ENCODE measurements at places on chromosomes 6 and 20.
A peak's percentile ranks its signal among the peaks of the same experiment; 100 is the strongest.

DNA sequence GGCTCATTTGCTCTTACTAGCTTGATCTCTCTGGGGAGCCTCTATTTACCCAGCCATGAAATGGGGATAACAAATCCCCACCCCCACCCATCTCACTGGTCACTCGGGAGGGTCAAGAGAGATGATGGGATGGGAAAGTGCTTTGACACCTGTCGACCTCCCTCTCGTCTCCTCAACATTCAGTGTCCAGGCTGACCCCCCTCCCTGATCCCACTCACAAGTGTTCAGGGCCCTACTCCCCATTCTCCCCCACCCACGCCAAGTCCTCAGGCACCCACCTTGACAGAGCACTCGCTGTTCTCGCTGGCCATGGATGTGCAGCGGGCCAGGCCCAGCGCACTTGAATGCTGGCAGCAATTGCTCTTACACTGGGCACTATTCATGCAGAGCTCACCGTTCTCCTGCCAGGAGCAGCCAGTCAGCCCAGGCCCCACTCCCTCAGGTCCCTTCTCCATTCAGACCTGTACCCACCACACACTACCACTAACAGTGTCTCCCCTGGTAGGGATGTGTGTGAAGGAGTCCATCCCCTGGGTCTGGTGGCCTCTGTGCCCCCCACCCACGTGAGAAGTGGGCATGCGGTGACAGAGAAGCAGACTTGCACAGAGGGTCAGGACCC lies 1.6 kb downstream of the CLPS start:
- DNase-seq: no peak

- no peak for DNase-seq
Measured at GRCh38 chr20:31840906-31841816, 4.2 kb downstream of the FOXS1 start.

GRCh38 chr20:4813863-4814695 lies 92.4 kb downstream of the PRND start:
- no peak for DNase-seq

DNA sequence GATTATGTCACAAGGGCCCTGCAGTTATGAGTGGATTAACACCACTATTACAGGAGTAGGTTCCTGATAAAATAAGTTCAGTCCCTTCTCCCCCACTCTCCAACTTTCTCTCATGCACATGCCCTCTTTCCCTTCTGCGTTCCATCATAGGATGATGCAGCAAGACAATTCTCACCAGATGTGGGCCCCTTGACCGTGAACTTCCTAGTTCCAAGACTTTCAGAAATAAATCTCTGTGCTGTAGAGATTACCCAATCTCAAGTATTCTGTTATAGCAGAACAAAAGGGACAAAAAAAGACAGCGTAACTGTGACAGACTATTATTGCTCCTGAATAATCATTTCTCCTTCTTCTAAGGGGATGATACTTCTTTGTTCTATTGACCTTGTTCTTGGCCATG lies 33.8 kb upstream of the TMEM244 start:
- no peak for DNase-seq

DNA sequence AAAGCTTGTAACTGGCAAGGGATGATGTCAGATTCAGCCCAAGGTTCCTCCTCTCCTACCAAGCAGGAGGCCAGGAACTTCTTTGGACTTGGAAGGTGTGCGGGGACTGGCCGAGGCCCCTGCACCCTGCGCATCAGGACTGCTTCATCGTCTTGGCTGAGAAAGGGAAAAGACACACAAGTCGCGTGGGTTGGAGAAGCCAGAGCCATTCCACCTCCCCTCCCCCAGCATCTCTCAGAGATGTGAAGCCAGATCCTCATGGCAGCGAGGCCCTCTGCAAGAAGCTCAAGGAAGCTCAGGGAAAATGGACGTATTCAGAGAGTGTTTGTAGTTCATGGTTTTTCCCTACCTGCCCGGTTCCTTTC lies 14.4 kb downstream of the TNFAIP3 start:
- DNase-seq: no peak

GRCh38 chr20:58374027-58374850 lies 14.8 kb upstream of the VAPB start:
- DNase-seq: no peak

GRCh38 chr6:53648184-53648943 lies 17.2 kb downstream of the KLHL31 start:
- no peak for DNase-seq

DNA sequence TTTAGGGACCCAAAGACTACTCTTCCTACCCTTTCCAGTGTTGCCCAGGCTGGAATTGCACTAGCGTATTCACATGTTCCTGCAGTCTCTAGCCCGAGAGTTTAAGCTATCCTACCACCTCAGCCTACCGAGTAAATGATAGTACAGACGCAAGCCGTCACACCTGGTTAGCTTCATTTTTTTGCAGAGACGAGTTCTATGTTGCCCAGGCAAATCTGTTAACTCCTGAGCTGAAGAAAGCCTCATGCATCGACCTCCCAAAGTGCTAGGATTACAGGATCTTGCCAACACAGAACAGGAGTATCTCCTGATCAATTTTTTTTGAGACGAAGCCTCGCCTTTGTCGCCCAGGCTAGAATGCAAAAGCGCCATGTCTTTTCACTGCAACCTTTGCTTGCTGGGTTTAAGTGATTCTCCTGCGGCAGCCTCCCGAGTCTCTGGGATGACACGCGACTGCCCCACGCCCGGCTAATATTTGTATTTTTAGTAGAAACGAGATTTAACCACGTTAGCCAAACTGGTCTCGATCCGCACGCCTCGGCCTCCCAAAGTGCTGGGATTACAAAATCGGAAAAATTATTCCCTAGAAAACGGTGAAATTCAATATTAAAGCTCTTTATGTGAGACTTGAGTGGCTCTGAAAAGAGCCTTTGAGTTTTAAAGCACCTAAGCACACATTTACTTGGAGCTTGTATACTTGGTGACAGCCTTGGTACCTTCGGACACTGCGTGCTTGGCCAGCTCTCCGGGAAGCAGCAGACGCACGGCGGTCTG lies 128.5 kb downstream of the HFE start:
- no peak for DNase-seq

- DNase-seq: no peak
Measured at GRCh38 chr6:95847061-95847460, 168.7 kb upstream of the FUT9 start.

- DNase-seq: no peak
Measured at GRCh38 chr20:32040142-32040953, 11.7 kb upstream of the HCK start.

- no peak for DNase-seq
Measured at GRCh38 chr6:167993831-167994230, 3.6 kb upstream of the KIF25 start.

- DNase-seq: no peak
Measured at GRCh38 chr20:24096864-24097450, 108.4 kb upstream of the GGTLC1 start.

DNA sequence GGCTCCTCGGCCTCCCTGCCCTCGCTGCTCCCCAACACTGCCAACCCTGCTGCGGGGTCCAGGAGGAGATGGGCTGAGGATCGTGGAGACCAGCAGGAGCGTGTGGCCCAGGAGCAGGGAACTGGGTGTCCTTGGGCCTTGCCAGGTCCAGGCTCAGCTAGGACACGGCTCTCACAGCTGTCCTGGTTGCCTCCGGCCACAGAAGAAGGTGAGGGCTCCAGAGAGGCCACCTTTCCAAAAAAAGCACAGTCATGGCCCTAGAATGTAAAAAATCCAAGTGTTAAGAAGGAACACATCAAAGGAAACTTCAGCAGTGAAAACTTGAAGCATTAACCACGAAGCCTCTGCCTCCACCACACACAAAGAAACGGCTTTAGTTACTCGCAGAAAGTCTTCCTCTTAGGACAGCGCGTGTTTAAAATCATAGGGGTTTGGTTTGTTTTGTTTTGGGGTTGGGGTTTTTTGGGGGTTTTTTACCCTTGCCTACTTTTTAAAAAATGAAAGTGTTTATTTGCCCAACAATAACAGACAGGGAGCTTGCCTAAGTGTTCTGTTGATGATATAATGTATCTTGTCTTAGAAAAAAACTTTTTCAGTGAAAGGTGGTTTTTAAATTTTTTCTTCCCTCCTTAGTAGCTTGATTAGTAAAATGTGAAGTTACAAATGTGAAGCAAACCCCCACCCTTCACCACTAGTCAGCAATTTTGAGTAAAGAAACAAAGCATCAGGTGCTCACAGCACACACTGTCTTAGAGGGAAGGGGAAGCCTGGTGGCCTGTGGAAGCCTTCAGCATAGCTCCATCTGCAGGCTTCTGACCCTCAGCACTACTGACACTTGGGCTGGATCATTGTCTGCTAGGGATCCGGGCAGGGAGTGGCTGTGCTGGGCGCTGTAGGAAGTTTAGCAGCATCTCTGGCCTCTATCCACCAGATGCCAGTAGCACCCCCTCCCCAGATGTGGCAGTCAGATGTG lies 60.0 kb downstream of the PTPN1 start:
- DNase-seq: no peak

DNA sequence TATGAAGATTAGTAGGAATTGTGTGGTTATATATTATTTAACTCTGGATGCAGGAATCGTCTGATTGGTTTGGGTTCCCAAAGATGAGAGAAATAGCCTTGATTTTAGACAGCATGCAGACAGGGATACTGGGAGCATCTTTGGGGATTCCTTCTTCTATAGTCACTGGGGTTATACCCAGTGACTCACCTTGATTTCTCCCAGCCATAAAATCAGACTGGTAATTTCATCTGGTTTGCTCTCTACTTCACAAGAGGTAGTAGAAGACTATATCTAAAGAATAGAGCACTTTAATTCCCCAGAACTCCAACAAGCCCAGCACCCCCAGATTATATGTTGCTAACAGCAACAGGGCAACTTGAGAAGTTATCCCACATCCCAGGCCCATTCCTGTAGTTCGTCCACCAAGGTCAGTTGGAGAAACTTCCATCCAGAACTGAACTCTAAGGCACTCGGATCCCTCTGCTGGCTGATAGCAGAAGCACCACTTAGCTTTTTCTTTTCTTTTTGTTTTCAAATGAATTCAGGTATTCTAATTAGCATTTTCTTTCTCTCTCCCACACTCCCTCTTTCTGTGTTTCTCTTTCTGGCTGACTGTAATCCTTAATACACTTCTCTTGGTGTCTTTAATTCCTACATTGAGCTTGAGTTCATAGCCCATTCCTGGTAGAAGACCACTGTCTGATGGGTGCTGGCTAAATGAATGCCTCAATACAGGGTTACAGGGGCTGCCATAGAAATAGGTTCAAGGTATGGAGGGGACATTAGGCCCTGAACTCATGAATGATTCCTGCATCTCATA lies 20.4 kb upstream of the EFHC1 start:
- DNase-seq: no peak

GRCh38 chr20:5663396-5663795 lies 86.8 kb upstream of the SHLD1 start:
- DNase-seq: no peak

- DNase-seq: no peak
Measured at GRCh38 chr6:15776458-15776980, 113.7 kb upstream of the DTNBP1 start.

GRCh38 chr6:338815-339262 lies 46.6 kb downstream of the DUSP22 start:
- no peak for DNase-seq

DNA sequence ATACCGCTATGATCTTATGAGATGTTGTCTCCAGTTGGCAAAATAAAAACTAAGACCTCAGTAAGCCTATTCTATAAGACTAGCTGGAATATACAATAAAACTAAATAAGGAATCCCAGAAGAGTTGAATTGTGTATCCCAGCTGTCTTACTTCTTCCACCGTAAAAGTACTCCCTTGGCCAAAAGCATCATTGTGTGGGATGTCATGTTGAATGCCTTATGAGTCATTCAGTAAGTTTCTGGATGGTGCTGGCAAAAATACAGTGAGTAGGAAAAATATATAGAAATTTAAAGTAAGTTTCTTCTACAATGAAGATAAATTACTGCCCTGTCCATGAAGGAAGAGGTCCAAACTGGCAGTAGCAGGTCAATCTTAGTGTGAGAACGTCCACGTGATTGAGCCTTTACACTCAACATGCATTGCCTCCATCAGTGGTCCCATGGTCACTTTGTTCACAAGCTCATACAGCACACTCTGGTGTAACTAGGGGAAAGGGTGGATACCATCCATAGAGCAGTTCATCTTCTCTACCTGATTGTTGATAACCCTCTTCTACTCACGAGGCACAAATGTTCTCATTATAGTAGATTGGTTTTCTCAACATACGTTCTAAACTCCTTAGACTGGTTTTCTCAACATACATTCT lies 13.7 kb upstream of the ZNF318 start:
- no peak for DNase-seq

GRCh38 chr6:131828951-131829350 lies 21.1 kb downstream of the ENPP1 start:
- no peak for DNase-seq

DNA sequence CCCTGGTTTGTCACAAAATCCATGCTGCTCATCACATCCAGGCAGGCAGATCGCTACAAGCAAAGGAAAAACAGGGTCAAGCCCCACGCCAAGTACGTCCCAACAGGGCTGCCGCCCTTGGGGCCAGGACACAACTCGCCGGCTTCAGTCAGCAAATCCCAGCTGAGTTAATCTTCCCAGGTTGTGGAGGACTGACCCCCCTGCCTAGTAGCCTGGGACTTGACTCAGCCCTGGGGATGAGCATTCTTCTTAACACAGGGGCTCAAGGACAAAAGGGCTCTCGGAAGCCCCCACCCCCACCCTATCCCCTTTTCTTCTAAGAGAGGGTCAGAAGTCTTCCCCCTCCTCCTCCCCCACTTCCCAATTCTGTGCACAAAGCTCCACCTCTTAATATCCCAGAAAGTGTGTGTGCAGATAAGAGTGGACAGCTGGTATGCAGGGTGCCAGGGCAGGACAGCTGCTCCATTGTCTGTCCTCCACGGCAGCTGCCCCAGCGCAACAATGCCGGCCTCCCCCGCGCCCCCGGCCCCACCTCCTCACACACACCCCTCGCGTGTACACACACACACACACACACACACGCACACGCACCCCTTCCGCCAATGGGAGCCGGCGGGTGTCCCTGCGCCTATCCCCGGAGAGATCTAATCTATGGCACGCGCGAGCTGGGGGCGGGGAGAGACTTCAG lies 4.5 kb downstream of the DLL1 start:
- no peak for DNase-seq

DNA sequence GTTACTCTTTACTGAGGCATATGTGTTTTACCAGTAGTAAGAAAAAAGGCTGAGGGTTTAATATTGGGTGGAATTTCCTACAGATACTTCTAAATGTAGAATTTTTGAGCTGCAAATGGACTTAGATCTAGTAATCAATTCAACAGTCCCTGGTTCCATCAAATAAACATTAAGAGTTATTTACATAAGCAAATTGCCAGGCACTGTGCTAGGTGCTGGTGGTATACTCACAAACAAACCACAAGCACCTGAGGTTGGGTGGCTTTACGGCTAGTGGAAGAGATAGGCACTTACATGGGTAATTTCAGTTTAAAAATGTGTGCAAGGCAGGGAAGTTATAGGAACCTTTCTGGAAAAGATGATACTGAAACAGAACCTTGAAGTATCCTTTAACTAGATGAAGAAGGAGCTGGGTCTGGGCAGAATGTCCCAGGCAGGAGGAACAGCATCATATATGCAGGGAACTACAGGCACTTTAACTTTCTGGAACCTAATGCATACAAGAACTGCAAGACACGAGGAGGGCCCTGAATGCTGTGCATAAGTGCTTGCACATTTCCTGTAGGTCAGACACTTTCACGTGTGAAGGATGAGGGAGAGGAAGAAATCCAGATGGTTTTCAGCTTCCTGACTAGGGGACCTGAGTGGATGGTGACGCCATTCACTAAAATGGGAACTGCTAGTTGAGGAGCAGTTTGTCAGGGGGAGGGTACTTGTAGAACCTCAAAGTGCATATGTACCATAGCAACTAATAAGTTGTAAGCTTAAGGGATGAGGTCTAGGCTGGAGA lies 4.5 kb downstream of the CCN6 start:
- peak; percentile 6 for DNase-seq

All from HFF-Myc (cell line).